ENCODE measurements at places on chromosomes 5 and 9.

GRCh38 chr5:147998704-147999103, 65.1 kb upstream of the SPINK5 start:
- no peak for DNase-seq

DNA sequence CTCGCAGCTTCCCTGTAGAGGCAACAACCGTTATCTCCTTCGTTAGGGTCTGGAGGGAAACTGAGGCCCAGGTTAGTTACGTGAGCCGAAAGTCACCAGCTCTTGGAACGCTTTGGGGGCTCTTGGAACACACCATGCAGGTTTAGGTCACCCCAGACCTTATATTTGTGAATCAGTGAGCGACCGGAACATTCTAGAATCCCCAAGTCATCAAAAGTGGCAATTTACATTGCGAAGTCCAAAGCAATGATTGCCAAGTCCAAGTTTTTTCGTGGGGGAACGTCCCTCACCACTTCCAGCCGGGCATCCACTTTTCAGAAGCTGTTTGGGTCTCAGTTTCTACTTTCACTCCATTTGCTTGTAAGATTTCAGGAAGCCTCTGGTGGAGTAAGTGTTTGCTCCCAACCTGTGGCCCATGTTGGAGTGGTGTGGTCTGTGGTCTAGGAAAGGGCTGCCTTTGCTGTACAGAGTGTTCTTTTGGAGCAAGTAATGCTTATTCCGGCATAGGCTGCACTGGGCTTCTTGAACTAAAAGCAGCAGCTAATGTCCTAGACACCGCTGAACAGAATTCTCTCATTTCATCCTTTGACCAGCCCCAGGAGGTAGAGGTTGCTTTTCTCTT, 32.8 kb upstream of the SPRY4 start:
- no peak for DNase-seq

GRCh38 chr5:143186623-143187022, 216.9 kb downstream of the NR3C1 start:
- no peak for DNase-seq

GRCh38 chr9:114235033-114235661, 79.8 kb downstream of the COL27A1 start:
- no peak for DNase-seq

DNA sequence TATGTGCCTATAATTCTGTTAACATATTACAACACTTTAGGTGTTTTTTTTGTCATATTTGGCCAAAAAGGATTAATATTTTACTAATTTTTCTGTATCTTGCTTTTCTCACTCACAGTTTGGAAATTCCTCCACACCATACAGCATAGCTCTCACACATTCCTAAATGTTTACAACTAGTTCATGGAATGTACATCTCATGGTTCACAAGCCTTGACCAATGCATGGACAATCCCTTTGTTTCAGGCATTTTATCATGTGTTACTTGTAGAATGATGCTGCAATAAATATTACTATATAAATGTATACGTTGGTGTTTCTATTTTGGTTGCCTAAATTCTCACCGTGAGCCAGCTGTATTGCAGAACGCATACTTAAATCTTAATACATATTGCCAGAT, 80.5 kb upstream of the SPATA31C2 start:
- DNase-seq, result no peak
